RWPE1 (cell line): ENCODE measurements at places on chromosomes 5 and 9.
A peak's percentile ranks its signal among the peaks of the same experiment; 100 is the strongest.

DNA sequence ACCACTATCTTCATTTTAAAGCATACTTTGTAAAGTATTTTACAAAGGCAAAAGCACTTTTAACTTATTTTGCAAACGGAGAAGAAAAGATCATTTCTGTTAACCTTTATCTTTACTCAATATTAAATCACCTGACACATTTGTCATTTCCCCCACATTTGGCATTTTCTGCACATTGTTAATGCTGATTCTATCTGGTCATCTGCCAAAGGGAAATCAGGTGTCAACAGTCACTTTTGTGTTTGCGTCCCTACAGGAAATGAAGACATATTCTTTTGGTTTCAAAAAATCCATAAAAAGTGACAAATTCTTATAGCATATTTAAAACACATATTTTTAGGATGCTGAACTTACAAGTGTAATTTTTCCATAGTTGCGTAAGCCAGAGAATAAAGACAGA lies 191.3 kb upstream of the TMEM161B start:
- no peak for DNase-seq

DNA sequence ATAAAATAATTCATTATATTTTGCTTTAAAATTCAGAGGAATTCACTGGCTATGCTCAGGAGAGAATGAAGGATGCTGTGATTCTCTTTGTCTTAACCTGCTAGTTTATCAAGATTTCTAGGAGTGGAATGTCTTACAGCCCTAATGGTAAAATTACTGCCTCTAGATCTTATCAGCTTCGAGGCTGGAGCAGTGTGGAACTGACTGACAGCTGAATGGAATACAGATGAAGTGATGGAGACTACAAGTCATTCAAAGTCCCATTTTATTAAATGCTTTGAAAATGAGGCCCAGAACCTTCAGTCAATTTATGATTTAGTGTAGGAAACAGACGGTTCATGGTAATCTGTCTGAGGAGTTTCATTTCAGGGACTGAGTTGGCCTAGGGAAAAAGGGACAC lies 202.1 kb downstream of the RFX3 start:
- DNase-seq = no peak

DNA sequence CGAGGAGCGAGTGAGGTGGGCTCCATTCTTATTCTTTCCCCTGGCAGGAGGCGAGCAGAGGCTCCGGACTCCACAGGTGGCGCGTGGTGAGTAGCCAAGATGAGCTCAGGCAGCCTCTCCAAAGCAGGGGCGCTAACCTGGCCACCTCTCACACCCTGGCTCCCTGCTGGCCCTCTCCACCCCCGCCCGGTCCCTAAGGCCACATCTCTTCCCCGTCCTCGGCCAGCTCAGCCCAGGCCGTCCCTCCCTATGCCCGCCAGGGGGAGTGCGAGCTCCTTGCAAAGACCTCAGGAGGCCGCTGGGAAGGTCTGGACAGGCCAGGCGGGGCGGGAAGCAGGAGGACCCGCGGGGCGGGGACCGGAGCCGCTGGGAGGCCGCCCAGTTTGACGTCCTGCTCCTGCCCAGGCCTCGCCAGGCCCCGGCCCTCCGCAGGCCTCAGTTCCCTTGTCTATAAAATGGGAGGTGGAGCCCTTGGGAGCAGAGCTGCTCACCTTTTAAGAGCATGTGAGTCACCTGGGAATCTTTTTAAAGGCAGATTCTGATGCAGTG lies 46.3 kb upstream of the GGTA1 start:
- peak; percentile 95 for DNase-seq

GRCh38 chr5:112960315-112960714 lies 16.3 kb upstream of the DCP2 start:
- DNase-seq = no peak

- DNase-seq = no peak
These were observed 71.2 kb downstream of the TENT4A start for GRCh38 chr5:6784481-6784880.

DNA sequence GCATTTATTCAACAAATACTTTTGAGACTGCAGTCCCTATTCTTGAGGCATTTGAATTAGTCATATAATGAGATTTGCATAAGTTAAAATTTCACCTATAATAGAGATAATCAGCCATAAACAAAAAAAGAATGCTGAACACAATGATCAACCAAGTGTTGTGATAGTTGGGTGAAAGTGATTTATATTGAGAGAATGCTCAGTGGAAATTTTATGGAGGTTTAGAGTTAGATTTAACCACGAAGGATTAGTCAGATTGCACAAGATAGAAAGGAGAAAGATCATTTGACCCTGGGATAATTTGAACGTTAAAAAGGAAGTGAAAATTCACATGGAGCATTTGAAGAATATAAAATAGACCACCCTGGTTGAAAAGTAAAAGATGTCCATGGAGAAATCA lies 356.2 kb downstream of the NPR3 start:
- no peak for DNase-seq

DNA sequence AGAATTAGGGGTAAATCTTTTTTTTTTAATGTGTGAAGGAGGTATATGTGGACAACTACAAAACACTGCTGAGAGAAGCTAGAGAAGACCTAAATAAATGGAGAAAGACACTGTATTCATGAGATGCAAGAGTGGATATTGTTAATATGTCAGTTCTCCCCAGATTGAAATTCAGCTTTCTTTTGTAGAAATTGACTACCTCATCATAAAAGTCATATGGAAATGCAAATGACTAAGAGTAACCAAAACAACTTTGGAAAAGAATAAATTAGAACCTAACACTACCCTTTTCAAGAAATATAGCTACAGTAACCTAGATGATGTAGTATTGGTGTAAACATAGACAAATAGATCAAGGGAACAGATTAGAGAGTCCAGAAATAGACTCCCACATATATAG lies 400.7 kb downstream of the ADGRV1 start:
- no peak for DNase-seq

- no peak for DNase-seq
These were observed 64.6 kb downstream of the NEURL1B start for GRCh38 chr5:172705576-172706084.

GRCh38 chr5:16238018-16238417 lies 58.4 kb upstream of the MARCHF11 start:
- no peak for DNase-seq

GRCh38 chr5:8871446-8871845 lies 674.4 kb downstream of the SEMA5A start:
- no peak for DNase-seq

- no peak for DNase-seq
These were observed 4.3 kb downstream of the SURF2 start for GRCh38 chr9:133360400-133361393.

GRCh38 chr9:16309469-16310271 lies 560.8 kb downstream of the BNC2 start:
- no peak for DNase-seq

GRCh38 chr5:170137694-170138214 lies 32.1 kb downstream of the FOXI1 start:
- DNase-seq = no peak

- DNase-seq = peak; percentile 91
These were observed 4.0 kb upstream of the MYORG start for GRCh38 chr9:34380511-34381315.

- DNase-seq = no peak
These were observed 80.8 kb downstream of the ASTN2 start for GRCh38 chr9:117334101-117334500.

GRCh38 chr9:450057-450456 lies 235.4 kb downstream of the DOCK8 start:
- DNase-seq = no peak

DNA sequence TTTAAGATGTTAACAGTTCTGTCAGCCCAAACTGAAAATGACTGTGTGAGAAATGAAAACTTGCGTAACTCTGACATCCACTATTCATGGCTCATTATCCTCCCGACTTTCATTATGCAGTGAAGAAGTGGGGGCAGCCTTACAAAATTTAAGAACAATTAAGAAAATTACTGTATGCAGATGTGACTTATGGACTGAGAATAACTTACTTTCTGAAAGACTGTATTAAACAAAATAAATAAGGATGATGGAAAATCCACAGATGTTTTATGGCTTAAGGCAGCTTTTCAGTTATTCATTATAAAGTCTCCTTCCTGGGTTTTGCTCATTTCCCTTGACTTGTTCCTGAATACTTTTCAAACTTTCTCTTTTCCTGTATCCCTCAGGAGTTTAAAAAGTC lies 55.2 kb downstream of the GRIN3A start:
- no peak for DNase-seq

DNA sequence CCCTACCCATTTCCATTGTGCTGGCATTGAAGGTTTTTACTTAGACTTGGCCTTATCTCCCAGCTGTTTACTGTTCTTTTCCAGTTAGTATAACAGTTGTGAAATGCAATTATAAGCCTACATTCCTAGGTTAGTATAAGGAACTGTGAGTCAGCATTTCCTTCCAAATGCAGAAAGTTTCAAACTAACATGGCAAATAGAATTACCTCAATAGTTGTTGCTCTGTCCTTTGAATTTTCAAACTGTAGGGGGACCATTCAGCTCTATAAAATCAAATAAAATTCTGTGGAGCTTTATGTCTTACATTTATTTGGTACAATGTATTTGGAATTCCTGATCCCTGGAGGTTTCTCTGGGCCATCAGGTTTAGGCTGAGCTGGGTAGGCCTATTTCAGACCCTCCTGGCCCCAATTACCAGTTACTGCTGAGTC lies 47.2 kb downstream of the ARHGEF28 start:
- DNase-seq = peak; percentile 66

DNA sequence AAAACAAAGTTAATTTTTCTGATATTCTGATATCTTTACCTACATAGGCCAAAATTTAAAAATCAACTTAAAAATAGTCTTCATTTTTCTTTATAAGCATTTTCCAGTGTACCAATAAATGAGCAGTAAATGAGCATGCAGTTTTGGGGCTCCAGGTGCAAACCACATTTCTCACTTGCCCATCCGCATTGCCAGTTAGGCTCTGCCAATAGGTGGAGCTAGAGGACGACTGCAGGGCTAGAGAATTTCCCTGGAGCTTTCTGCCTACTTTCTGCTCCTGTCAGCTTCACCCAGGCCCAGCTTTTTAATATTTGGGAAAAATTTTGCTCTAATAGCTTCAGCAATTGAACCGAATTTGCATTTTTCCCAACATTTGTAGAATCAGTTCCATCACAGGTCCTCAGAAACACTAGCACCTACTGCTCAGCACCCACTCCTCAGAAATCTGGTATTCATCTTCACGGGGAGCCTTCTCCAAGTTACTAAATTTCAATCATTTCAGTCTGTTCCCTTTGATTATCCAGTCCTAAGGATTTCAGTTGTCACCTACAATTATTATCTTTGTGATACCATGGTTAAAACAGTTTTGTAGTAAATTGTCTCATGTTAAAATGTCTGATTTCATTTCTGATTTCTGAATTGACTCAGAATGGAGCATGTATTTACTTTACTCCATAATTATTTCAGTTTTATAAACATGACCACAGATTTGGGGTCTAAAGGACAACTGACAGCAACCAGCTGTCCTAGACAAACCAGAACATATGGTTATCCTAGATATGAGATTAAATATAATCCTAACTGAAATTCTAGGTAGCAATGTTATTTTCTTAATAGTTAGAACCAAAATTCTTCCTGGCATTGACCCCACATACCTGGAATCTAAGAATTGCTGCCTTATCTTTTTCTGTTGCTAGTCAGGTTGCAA lies 104.6 kb upstream of the FAM174A start:
- peak; percentile 32 for DNase-seq

DNA sequence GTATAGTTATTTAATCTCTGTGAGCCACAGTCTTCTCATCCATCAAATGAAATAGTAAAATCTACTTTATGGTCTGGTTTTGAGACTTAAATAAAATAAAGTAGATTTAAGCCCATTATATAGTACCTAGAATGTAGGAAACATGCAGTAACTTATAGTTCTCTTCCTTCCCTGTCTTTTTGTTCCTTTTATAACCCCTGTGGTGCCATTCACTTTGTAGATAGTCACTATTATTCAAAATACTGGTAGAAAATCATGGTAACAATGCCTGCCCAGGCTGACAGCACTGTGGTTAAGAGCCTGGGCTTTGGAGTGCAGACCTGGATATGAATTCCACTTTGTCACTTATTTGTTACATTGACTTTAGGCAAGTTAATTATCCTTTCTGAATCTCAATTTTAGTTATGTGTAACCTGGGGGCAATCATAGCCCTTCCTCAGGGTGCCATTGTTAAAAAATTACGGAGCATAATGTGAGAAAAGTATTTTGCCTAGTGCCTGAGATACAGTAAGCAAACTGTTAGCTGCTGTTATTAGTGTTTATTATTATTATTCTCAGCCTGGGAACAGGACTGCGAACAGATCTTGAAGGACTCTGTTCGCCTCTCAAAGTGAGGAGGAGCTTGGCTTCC lies 100.4 kb downstream of the RALGPS1 start:
- DNase-seq = no peak

DNA sequence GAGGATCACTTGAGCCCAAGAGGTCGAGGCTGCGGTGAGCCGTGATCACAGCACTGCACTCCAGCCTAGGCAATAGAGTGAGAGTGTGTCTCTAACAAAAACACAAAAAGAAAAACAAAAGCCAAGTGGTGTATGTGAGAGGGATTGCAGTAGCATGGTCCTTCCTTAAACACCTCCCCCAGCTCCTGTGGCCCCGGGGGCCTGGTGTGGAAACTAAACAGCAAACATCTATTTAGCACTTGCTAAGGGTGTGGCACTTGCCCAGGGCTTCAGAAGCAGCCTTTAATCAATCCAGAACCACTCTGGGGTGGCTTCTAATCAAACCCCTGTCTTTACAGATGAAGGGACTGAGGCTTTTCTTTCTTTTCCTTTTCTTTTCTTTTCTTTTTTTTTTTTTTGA lies 4.4 kb upstream of the FBP1 start:
- no peak for DNase-seq

GRCh38 chr5:53930457-53930856 lies 370.0 kb downstream of the NDUFS4 start:
- no peak for DNase-seq

- no peak for DNase-seq
These were observed 13.2 kb downstream of the NINJ1 start for GRCh38 chr9:93120846-93121315.

DNA sequence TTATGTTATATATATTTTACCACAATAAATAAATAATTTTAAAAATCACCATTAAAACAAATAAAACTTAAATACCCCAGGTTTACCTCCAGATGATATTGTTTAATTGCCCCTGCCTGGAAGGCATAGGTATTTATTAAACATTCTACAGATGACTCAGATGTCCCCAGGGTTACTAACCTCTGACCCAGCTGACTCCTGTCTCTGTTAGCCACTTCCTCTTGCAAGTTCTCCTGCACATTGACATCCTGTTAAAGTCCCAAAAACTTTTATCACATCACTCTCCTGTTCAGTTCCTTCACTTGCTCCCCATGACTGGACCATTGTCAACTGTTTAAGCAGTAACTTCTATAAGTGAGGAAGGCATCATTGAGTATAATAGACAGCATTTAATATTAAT lies 37.0 kb upstream of the RAB3C start:
- DNase-seq = no peak
